ENCODE measurements at places on chromosomes 12 and 14.

GRCh38 chr12:39553476-39553875 is 66.1 kb downstream of the ABCD2 start:
- DNase-seq: no peak

DNA sequence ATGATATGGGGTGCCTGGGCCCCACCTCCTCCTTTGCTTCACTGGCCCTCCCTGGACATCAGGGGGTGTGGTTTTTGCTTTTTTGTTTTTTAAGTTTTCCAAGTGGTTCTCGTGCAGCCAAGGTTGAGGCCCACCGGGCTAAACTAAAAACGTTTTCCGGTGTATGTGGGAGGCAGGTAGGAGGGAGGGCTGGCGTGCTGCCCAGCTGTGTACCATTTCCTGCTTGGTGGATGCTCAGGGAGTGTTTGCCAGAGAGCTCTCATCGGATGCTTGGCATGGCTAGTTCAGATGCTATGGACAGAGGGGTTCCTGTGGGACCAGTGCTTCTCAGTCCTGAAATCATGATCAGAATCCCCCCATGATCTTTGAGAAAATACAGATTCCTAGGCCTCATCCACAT is 246.4 kb downstream of the CACNA1C start:
- no peak for DNase-seq

GRCh38 chr14:89958966-89959365 is 3.2 kb downstream of the TDP1 start:
- DNase-seq: no peak

DNA sequence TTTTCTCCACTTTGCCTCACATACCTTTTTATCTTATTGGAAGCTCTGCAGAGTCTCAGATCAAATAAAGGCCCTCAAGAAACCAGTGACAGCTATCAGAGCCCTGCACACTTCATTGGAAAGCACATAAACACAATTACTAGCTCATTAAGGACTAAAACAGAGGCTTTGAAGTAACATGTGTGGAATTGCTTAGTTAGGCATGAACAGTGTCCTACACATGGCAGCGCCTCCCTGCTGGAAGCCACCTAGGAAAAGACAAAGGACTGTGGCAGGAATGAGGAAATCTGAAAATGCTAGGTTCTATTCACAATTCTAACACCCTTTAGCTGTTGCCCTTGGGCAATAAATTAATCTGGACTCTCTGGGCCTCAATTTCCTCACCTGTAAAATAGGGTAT is 89.4 kb downstream of the SUDS3 start:
- DNase-seq: no peak

DNA sequence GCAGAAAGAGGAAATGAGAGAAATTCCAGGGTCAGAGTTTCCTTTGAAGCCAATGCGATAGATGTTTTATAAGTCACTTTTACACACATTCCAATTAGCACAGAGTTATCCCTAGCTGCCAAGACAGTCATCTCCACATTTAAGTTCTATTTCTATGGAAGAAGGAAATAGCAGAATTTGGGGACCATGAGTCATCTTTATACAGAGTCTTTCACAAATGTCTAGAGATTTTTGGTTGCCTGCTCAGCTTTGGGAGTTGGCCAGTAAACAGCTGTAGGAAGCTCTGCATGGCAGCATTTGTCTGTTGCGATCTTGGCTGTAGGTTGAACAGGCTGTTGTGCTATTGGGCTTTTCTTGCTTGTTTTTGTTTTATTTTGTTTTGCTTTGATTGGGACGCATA is 884.3 kb downstream of the GALC start:
- DNase-seq: peak; percentile 49

All from EL (cell line).